Fibroblast of upper back skin (primary cell): ENCODE measurements at places on chromosomes 1 and 21.

- no peak for DNase-seq
Observed at GRCh38 chr1:53379662-53380002, 51.8 kb upstream of the LRP8 start.

DNA sequence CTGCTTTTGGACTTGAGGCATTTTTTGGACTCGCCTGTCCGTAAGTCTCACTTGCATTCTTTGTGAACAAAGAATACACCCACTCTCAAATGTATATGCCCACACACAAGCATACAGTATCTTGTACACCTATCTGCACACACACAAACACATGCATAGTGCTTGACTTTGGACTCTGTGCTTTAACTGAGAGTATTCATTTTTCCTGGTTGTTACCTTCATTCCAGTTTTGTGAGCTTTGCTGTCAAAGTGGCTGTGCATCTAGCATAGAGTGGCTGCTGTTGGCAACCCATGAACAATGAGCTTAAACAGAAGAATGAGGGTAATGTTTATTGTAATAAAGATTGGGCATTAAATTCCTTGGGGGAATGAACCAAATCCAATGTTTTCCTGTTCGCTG lies 199.0 kb downstream of the PDE4B start:
- DNase-seq = no peak

DNA sequence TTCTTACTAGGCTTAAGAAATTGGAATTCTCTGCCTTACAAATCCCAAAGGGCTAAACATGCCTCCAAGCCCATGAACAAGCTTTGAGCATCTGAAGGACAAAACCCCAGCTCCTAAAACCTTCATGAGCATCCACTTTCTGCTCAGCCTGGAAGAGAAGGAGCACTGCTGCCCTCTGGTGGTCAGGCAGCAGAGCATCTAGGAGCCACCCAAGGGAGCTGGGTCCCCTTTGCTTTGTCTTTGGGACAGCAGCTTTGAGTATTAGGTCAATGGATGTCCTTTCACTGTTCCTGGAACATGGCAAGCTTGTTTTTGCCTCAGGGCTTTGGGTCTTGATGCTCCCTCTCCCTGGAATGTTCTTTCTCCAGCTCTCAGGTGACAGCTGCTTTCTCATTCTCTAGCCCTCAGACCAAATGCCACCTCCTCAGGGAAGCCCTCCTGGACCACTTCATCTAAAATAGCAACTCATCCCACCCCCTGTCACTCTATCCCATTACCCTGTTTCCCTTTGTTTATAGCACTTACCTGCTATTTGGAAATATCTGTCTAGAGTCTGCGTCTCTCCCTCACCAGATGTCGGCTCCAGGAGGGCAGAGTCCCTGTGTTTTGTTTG lies 25.7 kb downstream of the RAB7B start:
- peak; percentile 87 for DNase-seq

- DNase-seq = peak; percentile 85
Observed at GRCh38 chr1:172351754-172352161, 68.7 kb upstream of the C1orf105 start.

DNA sequence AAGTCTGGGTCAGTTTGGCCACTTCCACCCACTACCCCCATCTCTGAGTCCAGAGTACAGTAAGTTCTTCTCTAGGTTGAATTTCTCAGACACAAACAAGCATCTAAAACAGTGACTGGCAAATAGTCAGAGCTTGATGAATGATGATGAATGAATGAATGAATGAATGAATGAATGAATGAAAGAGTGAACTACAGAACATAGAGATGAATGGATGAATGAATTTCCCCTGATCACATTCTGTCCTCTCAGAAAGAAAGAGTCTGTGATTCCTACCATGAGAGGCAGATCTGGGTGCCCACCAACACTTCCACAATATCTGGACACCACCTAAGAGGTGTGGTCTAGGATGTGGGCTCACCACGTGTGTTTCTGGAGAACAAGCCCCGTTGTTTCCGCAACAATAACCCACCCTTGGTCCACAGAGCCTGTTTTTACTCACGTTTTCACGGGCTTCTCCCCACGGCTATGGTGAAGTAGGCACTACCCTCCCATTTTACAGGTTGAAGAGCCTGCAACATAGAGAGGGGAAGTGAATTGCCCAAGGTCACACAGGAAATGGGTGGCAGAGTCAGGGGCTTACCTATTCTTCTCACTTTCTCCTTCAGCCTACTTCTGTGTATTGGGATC lies 40.2 kb upstream of the IFFO2 start:
- DNase-seq = no peak
